ENCODE measurements at places on chromosomes 2 and 18. TPM values are rescaled to one million over a fixed set of nuclear protein-coding genes. Genes with fewer than 3 reads are reported as not detected.
A peak's percentile ranks its signal among the peaks of the same experiment; 100 is the strongest.

SLC5A7 gene
- total RNA-seq = not detected

CUL3 gene
- 83.5 TPM for total RNA-seq

LGALSL gene
- total RNA-seq = 4.0 TPM

AKAIN1 gene
- total RNA-seq = not detected

MAP2 gene
- total RNA-seq = not detected

- DNase-seq = no peak
Observed at GRCh38 chr2:233449921-233450863, 95.9 kb downstream of the DGKD start.

DNA sequence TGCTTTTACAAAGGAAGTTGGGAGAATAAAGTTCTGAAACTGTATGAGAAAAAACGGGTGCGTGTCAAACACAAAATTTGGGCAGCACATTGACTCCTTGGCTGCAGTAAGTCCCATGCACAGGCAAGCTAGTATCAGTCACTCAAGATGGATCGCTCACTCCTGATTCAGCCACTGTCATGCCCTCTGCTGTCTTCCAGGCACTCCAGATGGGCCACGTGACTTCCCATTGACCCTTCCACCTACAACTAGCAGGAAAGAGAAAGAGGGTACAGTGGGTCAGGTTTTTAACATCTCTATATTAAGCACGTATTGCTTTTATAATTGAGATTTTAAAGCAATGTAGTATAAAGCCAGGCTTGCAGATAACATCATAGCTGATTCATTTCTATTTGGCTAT, 8.6 kb downstream of the ARHGEF33 start:
- no peak for DNase-seq

GRCh38 chr2:6917071-6917760, at the start of gene RNF144A:
TSS of gene RNF144A (plus strand) at chr2:6917412. CDS start at chr2:6996927, 79,515 bp downstream.
- peak; percentile 86 for DNase-seq

DNA sequence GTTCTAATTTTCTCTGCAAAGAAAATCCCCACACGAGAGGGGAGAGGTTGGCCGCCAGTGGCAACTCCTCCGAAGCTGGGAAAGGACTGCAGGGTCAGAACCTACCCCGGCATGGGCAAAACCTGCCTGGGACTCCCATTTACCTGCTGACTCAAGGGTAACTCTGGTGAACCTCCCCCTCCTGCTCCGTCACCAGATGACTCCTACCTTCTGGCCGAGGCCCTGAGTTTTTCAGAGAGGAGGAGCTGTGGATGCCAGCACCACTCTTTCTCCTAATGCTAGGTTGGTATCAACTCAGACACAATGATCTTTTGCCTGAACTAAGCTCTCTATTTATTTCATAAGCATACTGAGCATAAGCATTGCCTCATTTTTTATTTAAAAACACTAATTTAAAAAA, 96.6 kb downstream of the ALPK2 start:
- DNase-seq = no peak

GRCh38 chr2:135586148-135586547, 54.9 kb downstream of the R3HDM1 start:
- DNase-seq = no peak

GRCh38 chr18:73563345-73563744, 584.3 kb downstream of the FBXO15 start:
- no peak for DNase-seq

- DNase-seq = no peak
Observed at GRCh38 chr2:215277944-215278343, 33.9 kb upstream of the ATIC start.

GRCh38 chr2:143501106-143501676, 372.0 kb downstream of the ARHGAP15 start:
- DNase-seq = no peak

DNA sequence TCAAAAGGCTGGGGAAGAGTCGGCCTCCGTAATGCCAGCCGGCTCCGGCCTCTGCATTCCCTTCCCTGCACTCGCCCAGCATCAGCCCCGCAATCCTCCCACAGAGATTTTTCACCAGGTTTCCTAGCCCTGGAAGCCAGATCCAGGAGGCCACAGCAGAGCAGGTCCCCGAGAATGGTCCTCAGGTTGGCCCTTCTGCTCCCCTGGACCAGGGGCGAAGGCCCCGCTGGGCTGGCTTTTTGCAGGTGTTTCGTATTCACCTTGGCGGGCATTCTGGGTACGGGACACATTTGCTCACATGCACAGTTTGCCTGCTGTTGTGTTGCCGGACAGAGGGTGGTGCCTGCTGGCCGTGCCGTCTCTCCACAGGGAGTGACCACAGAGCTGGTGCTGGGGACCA, 309.5 kb downstream of the NDUFA10 start:
- DNase-seq = no peak

DNA sequence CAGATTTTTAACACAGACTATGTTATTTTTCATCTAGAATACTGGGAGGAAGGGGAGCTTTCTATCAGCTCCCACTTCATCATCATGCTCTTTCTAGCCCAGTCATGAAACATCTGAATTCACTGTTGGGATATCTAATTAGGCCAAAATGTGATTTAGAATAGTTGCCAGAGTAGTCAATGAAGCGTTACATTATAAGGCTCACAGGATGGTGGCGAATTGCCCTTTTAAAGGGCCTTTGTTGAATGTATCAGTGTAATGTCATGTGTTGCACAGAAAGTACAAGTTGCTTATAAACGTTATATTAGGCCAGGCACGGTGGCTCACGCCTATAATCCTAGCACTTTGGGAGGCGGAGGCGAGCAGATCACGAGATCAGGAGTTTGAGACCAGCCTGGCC, 45.6 kb downstream of the PDE1A start:
- no peak for DNase-seq

DNA sequence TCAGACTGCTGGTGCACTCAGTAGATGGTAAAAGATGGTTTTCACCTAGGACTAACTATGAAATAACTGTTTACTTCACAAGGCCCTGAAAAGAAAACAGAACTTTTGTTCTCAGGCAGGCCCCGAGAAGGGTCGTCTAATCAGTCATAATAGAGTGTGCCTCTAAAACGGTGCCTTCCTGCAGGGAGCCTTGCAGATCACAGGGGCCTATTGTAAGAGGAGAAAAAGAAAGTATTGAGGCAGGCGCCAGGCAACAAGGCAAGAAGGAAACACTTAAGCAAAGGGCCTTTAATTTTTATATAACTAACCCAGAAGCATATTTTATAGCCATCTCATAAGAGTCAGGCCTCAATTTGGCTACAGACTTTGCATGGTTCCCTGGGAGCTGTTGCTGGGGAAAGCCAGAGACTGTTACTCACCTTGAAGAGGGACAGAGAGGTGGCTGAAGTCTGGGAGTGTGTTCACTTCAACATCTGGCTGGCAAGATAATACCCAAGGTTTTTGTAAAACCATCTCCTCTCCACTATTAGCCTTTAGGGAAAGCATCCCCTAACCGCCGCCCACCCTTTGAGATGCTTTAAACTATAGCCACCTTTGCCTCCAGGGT, 117.1 kb downstream of the PRPF40A start:
- no peak for DNase-seq

GRCh38 chr2:237752761-237753165, 45.8 kb upstream of the RBM44 start:
- DNase-seq = peak; percentile 64

- DNase-seq = no peak
Observed at GRCh38 chr2:78541451-78542267, 483.8 kb upstream of the REG3G start.

DNA sequence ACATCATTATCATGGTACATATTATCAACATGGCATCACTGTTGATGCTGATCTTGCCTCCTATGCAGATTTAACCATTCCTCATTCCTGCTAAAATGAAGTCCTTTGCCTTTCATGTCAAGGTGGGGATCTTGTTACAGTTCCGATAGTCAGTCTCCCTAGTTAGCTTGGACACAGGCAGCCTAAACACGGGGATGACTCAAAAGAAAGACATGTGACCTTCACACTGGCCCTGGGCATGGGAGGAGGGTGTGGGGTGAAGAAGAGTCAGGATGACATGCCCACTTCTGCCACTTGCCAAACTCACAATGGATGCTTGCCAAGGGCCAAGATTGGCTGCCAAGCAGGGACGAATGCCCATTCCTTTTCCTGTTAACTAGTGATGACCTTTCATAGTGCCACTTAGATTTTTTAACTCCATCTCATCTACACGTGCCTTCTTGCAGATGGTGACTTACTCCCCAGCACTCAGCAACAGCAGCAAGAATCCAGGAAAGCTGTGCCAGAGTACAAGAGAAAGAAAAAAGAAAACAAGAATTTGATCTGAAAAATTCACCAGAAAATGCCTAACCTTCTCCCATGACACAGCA, 13.9 kb upstream of the SLC1A4 start:
- DNase-seq = no peak
